ENCODE measurements at places on chromosomes 12 and 14. TPM values are rescaled to one million over a fixed set of nuclear protein-coding genes. Genes with fewer than 3 reads are reported as not detected.

DNA sequence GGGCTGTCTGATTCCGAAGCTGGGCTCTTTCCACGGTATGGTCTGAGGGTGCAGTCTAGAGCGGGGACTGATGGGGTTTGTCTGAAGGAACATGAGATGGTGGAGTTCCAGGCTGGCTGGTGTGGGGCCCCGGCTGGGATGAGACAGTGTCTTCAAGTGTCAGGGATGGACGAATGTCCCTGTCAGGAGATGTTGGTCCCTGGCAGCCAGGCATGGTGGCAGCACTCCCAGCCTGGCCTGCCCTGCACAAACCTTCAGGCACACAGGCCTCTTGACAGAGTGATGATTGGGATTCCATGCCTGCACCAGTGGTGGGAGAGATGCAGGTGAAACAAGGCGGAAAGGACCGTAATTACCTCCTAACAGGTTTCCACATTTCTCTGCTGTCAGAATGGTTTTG lies 221.9 kb downstream of the CACNA1C start:
- no peak for DNase-seq
- H3K27me3 ChIP-seq = no peaks in the 10 kb centered on the region
- H3K4me3 ChIP-seq = no peak overlapping the region
- no peak overlapping the region for H3K27ac ChIP-seq
- no peaks in the 10 kb centered on the region for H3K36me3 ChIP-seq
- no peaks in the 10 kb centered on the region for H3K4me1 ChIP-seq

DNA sequence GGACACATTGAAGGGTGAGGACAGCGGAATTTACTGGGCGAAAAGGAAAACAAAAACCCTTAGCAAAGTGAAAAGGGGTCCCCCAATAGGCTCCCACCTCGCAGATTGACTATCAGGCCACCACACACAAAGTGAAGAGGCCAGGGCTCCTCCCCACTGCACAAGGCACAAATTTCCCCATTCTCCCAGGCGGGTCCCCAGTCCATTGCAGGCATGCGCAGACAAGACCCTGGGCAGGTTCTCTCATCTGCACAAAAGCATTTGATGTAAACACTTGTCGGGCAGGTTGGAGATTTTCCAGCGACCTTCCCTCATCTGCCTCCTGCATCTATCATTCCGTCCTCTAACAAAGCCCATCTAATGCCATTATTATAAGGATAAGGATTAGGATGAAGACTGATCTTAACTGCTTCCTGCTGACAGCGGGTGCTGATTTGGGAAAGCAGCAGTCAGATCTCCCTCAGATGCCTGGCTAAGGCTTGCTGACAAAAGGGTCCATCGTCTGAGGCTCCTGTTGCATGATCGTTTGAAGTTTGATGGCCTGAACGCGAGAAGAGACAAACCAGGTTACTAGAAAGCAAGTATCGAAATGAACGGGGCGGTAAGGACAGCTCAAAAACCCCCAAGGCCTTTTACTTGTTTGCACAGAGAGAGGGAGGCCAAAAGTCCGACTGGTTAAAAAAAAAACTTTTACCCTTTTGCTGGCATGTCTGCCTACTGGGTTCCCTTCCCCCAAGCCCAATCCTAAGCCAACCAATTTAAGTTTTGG lies 14.4 kb downstream of the ASCL4 start:
- no peaks in the 10 kb centered on the region for H3K36me3 ChIP-seq
- DNase-seq = no peak
- H3K27me3 ChIP-seq = peaks cover 2% of the 10 kb centered on the region
- H3K27ac ChIP-seq = no peak overlapping the region

GRCh38 chr12:89225401-89225800 lies 126.9 kb downstream of the DUSP6 start:
- H3K4me1 ChIP-seq = peaks cover 2% of the 10 kb centered on the region
- no peaks in the 10 kb centered on the region for H3K36me3 ChIP-seq
- H3K27me3 ChIP-seq = peaks cover 7% of the 10 kb centered on the region
- DNase-seq = no peak

GRCh38 chr14:89298056-89298834 lies 118.8 kb downstream of the FOXN3 start:
- no peak overlapping the region for H3K27ac ChIP-seq
- H3K4me1 ChIP-seq = peaks cover 47% of the 10 kb centered on the region
- H3K27me3 ChIP-seq = no peaks in the 10 kb centered on the region
- H3K36me3 ChIP-seq = peaks cover 30% of the 10 kb centered on the region
- no peak for DNase-seq

GRCh38 chr12:65823513-65824375 lies 539 bp upstream of the HMGA2 start:
- H3K27ac ChIP-seq = no peak overlapping the region
- peaks cover 29% of the 10 kb centered on the region for H3K4me1 ChIP-seq
- peaks cover 50% of the 10 kb centered on the region for H3K27me3 ChIP-seq
- H3K36me3 ChIP-seq = no peaks in the 10 kb centered on the region
- peak overlapping the region; percentile 78 for H3K4me3 ChIP-seq

DNA sequence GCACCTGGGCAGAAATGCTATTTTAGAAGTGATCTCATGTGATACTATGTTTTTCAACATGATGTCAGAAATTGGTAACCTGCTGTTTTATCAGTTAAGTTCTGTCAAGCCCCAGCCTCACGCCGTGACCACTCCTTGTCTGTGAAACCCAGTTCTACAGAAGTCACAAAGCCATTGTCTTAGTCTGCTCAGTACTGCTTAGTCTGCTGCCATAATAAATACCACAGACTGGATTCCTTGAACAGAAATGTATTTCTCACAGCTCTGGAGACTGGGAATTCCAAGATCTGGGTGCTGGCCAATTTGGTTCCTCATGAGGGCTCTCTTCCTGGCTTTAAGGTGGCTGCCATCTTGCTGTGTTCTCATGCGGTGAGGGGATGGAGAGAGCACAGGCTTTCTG lies 176.9 kb downstream of the PRKCH start:
- no peaks in the 10 kb centered on the region for H3K27me3 ChIP-seq
- peaks cover 56% of the 10 kb centered on the region for H3K4me1 ChIP-seq
- H3K27ac ChIP-seq = no peak overlapping the region
- DNase-seq = no peak
- H3K36me3 ChIP-seq = no peaks in the 10 kb centered on the region
- no peak overlapping the region for H3K4me3 ChIP-seq

DNA sequence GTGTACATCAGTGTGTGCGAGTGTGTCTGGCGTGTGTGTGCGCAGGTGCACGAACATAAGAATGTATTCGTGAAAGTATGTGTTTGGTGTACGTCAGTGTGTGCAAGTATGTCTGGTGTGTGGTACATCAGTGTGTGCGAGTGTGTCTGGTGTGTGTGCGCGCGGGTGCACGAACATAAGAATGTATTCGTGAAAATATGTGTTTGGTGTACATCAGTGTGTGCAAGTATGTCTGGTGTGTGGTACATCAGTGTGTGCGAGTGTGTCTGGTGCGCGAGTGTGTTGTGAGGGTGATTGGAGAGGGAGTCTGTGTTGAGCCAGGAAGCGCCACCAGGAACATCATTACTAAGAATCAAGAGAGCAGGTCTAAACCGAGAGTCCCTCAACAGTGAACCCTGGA lies 143.8 kb downstream of the BCL11B start:
- DNase-seq = no peak
- H3K36me3 ChIP-seq = no peaks in the 10 kb centered on the region
- H3K27me3 ChIP-seq = no peaks in the 10 kb centered on the region
- no peak overlapping the region for H3K27ac ChIP-seq

- DNase-seq = no peak
- H3K4me1 ChIP-seq = peaks cover 96% of the 10 kb centered on the region
- no peaks in the 10 kb centered on the region for H3K27me3 ChIP-seq
- peaks cover 11% of the 10 kb centered on the region for H3K36me3 ChIP-seq
- peak overlapping the region; percentile 80 for H3K4me3 ChIP-seq
Measured at GRCh38 chr12:64670919-64671639, 60.8 kb downstream of the RASSF3 start.

GRCh38 chr14:101137234-101137633 lies 233.7 kb upstream of the RTL1 start:
- no peak overlapping the region for H3K27ac ChIP-seq
- DNase-seq = no peak
- no peaks in the 10 kb centered on the region for H3K36me3 ChIP-seq
- H3K4me3 ChIP-seq = no peak overlapping the region
- H3K27me3 ChIP-seq = no peaks in the 10 kb centered on the region
- H3K4me1 ChIP-seq = no peaks in the 10 kb centered on the region

DNA sequence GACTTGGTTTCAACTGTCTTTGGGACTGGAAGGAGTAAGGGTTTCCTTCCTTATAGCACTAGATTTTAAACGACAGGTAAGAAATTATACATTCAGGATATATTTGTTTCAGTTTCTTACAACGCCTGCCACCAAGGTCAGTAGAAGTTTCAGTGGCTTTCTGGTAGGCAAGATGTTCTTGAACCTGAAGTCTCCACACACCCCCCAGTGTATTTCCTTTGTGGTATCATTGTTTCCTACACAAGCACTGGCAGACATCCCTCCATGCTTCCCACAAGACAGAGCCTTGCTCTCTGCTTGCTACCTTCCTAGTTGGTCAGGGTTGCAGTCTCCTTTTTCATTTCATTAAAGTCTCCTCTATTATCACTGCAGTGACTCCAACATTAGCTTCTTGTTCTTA lies 283.1 kb downstream of the FLRT2 start:
- H3K27ac ChIP-seq = no peak overlapping the region
- no peak for DNase-seq

DNA sequence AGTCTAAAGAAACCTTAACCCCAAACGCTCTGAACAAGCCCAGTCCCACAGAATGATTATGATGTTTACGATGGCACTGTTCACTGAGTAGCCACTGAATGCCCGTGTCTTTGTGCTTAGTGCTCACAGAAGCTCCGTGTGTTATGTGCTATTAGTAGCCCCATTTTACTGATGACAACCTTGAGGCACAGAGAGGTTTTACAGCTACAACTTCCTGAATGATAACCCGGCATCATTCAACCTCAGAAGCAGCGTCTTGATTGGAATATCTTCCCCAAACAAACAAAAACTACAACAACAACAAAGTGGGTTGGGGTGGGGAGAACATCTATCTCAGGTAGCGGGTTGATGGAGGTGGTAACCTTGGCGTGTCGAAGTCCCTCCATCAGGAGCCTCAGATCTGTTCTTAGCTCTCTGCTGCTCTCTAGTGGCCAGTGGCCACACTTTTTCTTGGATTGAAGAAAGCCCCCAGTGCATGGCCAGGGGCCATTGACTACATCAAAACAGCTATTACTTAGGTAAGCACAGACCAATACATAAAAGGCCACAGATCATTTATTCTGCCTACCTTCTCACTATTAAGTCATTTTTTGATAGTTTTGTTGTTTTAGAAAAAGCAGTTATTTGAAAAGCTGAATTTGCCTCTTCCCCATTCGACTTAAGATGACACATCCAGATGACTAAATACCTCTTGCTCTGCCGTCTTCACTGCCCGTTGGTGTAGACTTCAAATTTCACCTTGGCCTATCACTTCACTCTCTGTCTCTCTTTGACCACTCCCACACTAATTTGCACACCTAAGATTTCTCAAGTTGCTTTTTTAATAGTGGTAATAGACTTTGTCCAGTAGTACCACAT lies 376.9 kb downstream of the GALC start:
- no peaks in the 10 kb centered on the region for H3K27me3 ChIP-seq
- no peak for DNase-seq
- no peaks in the 10 kb centered on the region for H3K36me3 ChIP-seq
- no peaks in the 10 kb centered on the region for H3K4me1 ChIP-seq

GRCh38 chr12:47651368-47652254 lies 54.2 kb downstream of the RPAP3 start:
- no peak for DNase-seq
- peaks cover 15% of the 10 kb centered on the region for H3K4me1 ChIP-seq
- H3K27me3 ChIP-seq = no peaks in the 10 kb centered on the region
- H3K36me3 ChIP-seq = peaks cover 10% of the 10 kb centered on the region
- H3K4me3 ChIP-seq = no peak overlapping the region

- no peaks in the 10 kb centered on the region for H3K27me3 ChIP-seq
- peaks cover 9% of the 10 kb centered on the region for H3K4me1 ChIP-seq
- no peak overlapping the region for H3K27ac ChIP-seq
- no peak for DNase-seq
- peaks cover 6% of the 10 kb centered on the region for H3K36me3 ChIP-seq
- H3K4me3 ChIP-seq = no peak overlapping the region
Measured at GRCh38 chr12:49818241-49818895, 9.8 kb downstream of the NCKAP5L start.

- no peak overlapping the region for H3K4me3 ChIP-seq
- H3K27me3 ChIP-seq = no peaks in the 10 kb centered on the region
- H3K4me1 ChIP-seq = peaks cover 14% of the 10 kb centered on the region
- no peak for DNase-seq
Measured at GRCh38 chr12:47160316-47161244, 80.8 kb upstream of the AMIGO2 start.

DNA sequence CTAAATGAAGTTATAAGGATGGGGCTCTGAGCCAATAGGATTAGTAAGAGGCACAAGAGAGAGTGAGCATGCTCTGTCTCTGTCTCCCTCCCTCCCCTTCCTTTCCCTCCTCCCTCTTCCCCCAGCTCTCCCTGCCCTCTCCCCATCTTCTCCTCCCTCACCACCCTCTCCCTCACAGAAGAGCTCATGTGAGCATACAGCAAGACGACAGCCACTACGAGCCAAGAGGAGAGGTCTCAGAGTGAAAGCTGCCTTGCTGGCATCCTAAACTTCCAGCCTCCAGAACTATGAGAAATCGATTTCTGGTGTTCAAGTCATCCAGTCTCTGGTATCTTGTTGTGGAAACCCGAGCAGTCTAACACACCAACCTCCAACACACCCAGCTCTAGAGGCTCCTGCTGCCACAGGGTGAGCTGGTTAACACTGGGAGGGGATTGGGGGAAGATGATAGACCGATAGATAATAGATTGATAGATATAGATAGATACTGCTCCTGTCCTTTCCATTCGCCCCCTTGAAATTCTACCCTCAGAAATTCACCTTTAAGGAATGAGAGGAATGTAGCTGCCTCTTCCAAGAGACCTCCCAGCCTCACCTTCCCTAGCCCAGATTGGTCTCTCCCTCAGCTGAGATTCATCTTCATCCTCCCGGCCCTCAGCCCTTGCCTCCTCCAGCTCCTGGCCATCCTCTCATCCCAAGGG lies 25.8 kb upstream of the ACTN1 start:
- no peaks in the 10 kb centered on the region for H3K36me3 ChIP-seq
- H3K27me3 ChIP-seq = peaks cover 13% of the 10 kb centered on the region
- no peak overlapping the region for H3K4me3 ChIP-seq

GRCh38 chr14:94761348-94761996 lies 8.4 kb downstream of the GSC start:
- H3K27ac ChIP-seq = no peak overlapping the region
- H3K4me1 ChIP-seq = no peaks in the 10 kb centered on the region
- H3K36me3 ChIP-seq = no peaks in the 10 kb centered on the region

- no peak for DNase-seq
- no peak overlapping the region for H3K27ac ChIP-seq
- H3K36me3 ChIP-seq = no peaks in the 10 kb centered on the region
- H3K27me3 ChIP-seq = peaks cover 10% of the 10 kb centered on the region
Measured at GRCh38 chr14:57871459-57872080, 5.7 kb upstream of the SLC35F4 start.

- no peak for DNase-seq
- H3K27ac ChIP-seq = no peak overlapping the region
- H3K4me1 ChIP-seq = no peaks in the 10 kb centered on the region
- no peak overlapping the region for H3K4me3 ChIP-seq
- H3K36me3 ChIP-seq = peaks cover 83% of the 10 kb centered on the region
Measured at GRCh38 chr12:67299926-67300325, 30.8 kb downstream of the CAND1 start.

- H3K4me3 ChIP-seq = no peak overlapping the region
- no peaks in the 10 kb centered on the region for H3K36me3 ChIP-seq
- H3K27me3 ChIP-seq = no peaks in the 10 kb centered on the region
- no peak overlapping the region for H3K27ac ChIP-seq
Measured at GRCh38 chr14:29348504-29348903, 579.1 kb downstream of the PRKD1 start.

Gene EML1
- not detected for total RNA-seq

Gene DCD
- total RNA-seq = not detected

Gene BMAL2
- total RNA-seq = 5.4 TPM

Gene NTF3
- not detected for total RNA-seq

Gene RAN
- 757 TPM for total RNA-seq

Gene C12orf50
- total RNA-seq = 0.12 TPM

Gene KRT77
- not detected for total RNA-seq

Gene CYP46A1
- not detected for total RNA-seq

Gene ING4
- total RNA-seq = 39.2 TPM

Gene SCYL2
- total RNA-seq = 34.7 TPM

Gene TIGAR
- 10.0 TPM for total RNA-seq

Measured in activated B cell treated with CpG ODN at 0.5 μM for 24 hours (primary cell).